Activated effector memory CD4-positive, alpha-beta T cell treated with Interleukin-2 at 50 U/mL for 16 hours (primary cell): ENCODE measurements at places on chromosomes 13 and 19.

- DNase-seq, result no peak
Measured at GRCh38 chr19:16726916-16727315, 7.3 kb downstream of the NWD1 start.

- no peak for DNase-seq
Measured at GRCh38 chr19:9729162-9729561, 39.4 kb downstream of the ZNF846 start.

DNA sequence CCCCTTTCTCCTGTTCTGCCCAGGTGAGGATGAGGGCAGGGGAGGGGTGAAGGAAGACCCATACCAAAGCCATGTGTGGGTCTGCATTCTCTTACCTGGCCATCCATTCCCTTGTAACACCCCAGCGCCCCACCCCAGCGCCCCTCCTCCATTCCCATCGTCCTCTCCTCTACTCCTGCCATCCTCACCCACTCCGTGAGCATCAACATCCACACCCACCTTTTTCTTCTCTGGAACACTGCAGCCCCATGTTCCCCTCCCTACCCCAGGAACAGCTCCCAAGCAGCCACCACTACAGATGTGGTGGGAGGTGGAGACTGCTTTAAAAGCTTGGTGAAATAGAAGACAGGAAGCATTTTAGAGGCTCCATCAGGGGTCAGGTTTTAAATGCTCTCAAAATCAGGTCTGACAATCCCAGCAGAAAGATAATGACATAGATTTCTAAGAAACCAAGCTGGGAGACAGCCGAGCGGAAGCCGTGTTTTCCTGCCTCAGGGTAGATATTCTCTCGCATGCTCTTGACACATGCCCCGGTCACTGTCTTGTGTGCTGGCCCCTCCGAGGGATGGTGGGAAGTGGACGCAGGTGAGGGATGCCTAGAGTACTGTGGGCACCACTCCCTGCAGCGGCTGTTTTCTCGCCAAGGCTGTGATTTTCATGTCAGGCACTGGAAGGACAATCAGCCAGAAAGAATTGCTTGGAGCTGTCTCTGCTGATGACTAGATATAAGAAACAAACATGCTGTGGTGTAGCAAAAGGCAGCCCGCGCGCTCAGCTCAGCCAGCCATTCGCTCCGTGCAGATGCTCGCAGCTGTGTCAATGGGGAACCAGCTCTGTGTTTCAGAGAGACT is 9.8 kb downstream of the MEDAG start:
- DNase-seq, result no peak

DNA sequence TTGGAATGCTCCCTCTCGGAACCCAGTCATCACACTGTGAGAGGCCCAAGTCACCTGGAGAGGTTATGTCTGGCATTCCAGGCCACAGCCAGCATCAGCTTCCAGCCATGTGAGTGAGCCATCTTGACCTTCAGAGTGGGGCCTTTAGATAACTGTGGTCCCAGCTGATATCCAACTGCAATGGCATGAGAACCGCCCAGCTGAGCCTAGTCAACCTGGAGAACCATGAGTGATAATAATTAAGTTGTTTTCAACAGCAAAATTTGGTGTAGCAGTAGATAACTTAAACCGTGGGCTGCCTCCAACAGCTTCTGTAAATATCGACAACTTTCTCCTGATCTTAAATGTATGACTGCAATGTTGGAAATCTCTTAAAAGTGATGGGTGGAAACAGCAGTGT is 24.6 kb downstream of the DYRK1B start:
- DNase-seq, result no peak

- no peak for DNase-seq
Measured at GRCh38 chr19:53552001-53552721, 14.2 kb downstream of the ZNF331 start.

- DNase-seq, result no peak
Measured at GRCh38 chr13:77222000-77222690, 104.7 kb downstream of the MYCBP2 start.

GRCh38 chr19:13995017-13995728 is 10.9 kb downstream of the RFX1 start:
- no peak for DNase-seq

- DNase-seq, result no peak
Measured at GRCh38 chr13:101511766-101512165, 59.3 kb downstream of the ITGBL1 start.

DNA sequence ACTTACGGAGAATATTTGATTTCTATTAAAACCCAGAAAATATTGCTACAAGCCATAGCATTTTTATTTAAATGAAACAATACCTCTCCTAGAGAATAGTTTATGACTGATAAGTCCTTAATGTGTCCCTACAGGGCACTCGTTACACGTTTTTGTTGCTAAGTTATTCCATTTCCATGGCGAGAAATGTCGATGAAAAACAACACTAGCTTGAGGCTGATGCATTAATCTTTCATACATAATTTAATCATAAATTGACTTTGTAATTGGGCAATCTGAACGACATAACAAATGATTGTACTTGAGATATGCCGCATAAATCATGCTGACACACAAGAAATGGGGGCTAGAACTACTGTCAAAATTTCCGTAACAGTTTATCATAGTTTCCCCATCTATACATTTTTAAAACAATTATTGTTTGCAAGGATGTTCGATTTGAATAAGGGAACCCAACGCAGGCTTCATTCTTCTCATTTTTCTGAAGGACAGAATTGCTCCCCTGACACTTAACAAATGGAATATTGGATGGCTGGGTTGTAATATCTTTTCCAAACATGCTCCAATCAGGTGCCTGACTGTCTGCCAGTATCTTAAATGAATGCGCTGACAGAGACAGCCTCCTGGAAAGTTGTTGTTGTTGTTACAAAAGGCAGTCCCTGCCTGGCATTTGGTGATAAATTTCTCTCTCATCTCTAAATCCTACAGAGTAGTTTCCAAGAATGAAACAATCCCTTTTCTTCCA is 61.9 kb downstream of the FLT1 start:
- no peak for DNase-seq

GRCh38 chr19:11025445-11025844 is 63.8 kb upstream of the LDLR start:
- DNase-seq, result no peak

DNA sequence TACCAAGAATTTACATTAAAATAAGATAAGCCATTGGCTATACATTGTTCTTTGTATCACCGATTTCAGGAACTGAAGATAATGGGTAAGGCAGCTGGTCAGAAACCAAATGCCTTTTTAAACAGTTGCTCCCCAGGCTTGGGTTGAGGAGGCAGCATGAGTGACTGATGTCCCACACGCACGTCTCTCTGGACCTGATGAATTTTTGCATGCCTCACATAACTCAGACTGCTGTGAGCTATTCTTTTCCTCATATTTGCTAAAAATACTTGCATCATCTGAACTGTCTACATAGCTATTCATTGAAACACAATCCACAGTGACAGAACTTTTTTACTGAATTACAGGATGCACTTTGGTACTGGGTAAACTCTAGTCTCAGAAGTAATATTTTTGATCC is 123.6 kb upstream of the MAB21L1 start:
- no peak for DNase-seq

DNA sequence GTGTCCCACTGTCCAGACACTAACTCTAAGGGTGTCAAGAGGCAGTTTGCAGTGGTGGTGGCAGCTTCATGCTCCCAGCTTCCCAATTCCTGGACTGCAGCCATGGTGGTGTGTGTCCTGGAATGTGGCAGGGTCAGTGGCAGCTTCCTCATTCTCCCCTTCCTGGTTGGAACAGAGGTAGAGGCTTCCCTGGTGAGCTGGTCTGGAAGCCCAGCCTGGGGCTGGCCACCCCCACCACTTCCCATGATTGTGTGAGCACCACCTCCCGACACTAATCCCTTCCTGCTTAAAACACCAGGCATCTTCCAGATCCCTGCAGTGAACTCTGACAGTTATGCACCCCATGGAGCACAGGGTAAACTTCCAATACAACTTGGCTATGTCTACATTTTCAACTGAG is 134.9 kb downstream of the RAP2A start:
- no peak for DNase-seq

DNA sequence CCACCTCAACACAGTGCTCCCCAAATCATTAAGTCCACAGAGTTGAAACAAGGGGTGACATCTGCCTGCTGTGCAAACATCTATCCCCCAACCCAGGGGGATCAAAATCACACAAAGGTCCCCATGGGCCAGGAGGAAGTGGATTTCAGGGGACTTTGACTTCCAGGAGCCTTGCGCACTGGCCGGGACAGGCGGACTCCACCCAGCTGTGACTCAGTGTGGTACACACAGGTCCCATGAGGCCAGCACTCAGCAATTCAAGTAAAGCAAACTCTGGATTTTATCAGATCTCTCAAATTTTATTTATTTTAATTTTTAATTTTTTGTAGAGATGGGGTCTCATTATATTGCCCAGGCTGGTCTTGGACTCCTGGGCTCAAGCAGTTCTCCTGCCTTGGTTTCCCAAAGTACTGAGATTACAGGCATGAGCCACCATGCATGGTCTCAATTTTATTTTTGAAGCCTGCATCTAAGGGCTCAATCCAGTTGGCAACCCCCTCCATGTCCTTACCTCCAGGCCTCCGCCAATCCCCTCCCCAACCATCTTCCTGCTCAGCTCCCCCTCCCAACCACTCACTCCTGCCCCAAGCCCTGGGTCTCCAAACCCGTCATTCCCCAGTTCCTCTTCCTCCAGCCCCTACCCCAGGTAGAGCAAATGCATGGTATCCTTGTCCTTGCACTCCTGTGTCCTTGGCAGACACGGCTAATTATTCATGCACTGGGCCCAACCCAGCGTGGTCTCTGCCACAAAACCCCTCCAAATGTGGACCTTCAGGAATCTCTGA is 18.2 kb downstream of the ARHGAP33 start:
- no peak for DNase-seq

DNA sequence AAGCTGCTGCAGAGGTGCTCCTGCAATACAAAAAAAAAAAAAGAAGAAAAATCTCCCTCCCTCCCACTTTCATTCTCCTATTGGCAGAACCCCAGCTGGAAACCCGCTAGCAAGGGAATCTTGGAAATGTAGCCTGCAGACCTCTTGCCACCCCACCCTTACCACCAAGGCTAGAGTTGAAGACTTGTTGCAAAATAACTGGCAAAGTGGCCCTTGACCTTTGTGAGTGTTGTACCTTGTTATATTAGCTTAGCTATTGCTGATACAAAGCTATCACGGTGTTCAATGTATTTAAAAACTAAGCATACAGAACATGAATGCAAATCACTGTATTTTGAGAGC is 57.5 kb upstream of the KCTD4 start:
- DNase-seq, result no peak

- no peak for DNase-seq
Measured at GRCh38 chr19:6059988-6060599, 50.2 kb downstream of the RFX2 start.

DNA sequence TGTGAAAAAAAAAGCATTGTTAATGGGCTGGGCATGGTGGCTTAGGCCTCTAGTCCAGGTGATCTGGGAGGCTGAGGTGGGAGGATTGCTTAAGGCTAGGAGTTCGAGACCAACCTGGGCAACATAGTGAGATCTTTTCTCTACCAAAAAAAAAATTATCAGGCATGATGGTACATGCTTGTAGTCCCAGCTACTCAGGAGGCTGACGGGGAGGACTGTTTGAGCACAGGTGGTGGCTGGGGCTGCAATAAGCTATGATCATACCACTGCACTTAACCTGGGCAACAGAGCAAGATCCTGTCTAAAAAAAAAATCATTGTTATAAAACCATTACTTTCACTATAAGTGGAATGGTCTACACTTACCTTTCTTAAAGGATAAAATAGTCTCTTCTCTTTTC is 30.4 kb downstream of the GPC6 start:
- no peak for DNase-seq

DNA sequence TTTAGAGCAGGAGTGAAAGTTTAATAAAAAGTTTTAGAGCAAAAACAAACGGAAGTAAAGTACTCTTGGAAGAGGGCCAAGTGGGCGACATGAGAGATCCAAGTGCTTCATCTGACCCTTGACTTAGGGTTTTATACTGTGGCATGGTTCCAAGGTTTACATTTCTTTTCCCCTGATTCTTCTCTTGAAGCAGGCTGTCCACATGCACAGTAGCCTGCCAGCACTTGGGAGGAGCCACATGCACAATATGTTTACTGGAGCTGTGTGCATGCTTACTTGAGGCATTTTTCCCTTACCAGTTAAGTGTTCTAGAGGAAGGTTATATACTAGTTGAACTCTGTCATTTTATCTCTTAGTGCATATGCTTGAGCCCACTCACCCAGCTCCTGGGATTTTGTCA is 295.6 kb downstream of the TBC1D4 start:
- no peak for DNase-seq

GRCh38 chr13:112999414-113000177 is 30.6 kb downstream of the MCF2L start:
- DNase-seq, result no peak

- DNase-seq, result no peak
Measured at GRCh38 chr19:8821748-8822241, 10.3 kb downstream of the ZNF558 start.

DNA sequence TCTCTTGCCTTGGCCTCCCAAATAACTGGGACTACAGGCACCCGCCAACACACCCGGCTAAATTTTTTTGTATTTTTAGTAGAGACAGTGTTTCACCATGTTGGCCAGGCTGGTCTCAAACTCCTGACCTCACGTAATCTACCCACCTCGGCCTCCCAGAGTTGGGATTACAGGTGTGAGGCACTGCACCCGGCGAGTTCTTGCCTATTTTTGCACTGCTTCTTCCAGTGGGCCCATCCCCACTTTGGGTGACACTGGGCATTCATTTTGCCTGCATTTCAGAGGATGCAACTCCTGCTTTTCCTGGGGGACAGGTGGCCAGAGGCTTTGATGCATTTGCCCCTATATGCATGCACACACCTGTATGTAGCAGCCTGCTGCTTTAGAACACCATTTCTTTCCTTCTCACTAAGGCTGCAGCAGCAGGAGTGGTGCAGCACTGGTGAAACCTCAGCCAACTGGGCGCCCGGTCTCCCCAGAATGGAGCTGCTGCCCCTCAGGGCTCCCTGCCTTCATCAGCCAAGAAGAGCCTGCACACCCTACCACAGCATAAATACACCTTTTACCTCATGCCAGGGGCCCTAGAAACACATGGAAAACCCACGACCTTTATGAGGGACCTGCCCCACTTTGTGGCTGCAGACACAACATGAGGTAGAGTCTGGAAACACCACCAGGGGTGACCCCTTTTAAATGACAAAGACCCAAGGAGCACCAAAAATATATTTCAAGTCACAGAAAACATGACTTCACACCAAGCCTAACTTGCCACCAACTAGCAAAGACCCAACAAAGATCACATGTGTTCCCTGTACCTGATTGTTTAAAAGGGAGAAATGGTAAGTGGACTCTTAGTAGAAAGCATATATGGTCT is 36.8 kb upstream of the POP4 start:
- no peak for DNase-seq

- DNase-seq, result no peak
Measured at GRCh38 chr19:31706131-31706530, 356.9 kb upstream of the TSHZ3 start.
